ENCODE measurements at places on chromosomes 11 and 22. TPM values are rescaled to one million over a fixed set of nuclear protein-coding genes. Genes with fewer than 3 reads are reported as not detected.
A peak's percentile ranks its signal among the peaks of the same experiment; 100 is the strongest.

DNA sequence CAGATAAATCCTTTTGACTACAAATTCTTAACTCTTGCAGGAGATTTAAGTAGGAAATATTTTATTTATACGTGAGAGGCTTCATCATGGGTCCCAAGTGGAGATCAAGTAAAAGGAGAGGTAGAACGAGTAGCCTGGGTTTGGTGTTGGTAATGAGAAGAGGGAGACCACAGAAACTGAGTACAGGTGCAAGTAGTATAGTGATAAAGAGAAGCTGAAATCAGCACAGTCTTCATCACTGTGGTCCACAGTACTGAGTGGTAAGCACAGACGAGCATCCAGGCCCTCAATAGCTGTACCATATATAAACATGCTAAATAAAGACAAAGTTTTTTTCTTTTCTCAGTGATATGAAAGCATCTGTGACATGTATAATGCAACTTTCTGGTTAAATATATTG is 5.8 kb upstream of the OR52E5 start:
- DNase-seq, result no peak

The OR9I1 gene
- not detected for total RNA-seq

GRCh38 chr11:62046568-62047100 is 77.2 kb upstream of the INCENP start:
- no peak for DNase-seq

GRCh38 chr22:16956290-16956689 is 51.7 kb downstream of the GAB4 start:
- DNase-seq, result no peak

- no peak for DNase-seq
Measured at GRCh38 chr22:21634081-21634480, 1.5 kb downstream of the CCDC116 start.

- no peak for DNase-seq
Measured at GRCh38 chr22:39577366-39577765, 6.8 kb downstream of the CACNA1I start.

GRCh38 chr11:75428281-75428724 is 4.7 kb downstream of the KLHL35 start:
- DNase-seq, result peak; percentile 79

The ADAMTS15 gene
- total RNA-seq, result 0.05 TPM

The TRIM48 gene
- total RNA-seq, result not detected

DNA sequence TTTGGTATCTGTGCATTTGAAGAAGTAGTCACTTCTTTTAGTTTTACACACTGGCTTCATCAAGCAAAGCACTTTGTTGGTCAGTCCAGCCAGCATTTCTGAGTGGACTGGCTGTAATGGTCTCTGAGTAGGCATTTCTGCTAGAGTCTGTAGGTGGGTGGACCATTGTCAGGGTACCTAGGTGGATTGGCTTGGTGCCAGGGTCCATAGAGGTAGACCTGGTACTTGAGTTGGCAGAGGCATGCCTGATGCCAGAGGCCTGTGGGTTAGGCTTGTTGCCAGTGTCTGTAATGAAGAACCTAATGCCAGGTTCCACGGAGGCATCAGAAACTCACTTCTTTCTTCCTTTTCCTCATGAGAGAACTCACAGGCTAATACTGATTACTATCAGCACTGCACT is 157.9 kb upstream of the C11orf87 start:
- no peak for DNase-seq

- peak; percentile 92 for DNase-seq
Measured at GRCh38 chr11:62612366-62613290, at the start of the genes EML3 and ROM1. Gene EML3, minus strand, starts transcription at chr11:62612775. Its CDS starts 318 bp downstream, at chr11:62612457. Gene ROM1, plus strand, starts transcription at chr11:62613257. Its CDS starts 25 bp downstream, at chr11:62613282.

- no peak for DNase-seq
Measured at GRCh38 chr22:40741116-40741515, 61.8 kb downstream of the MCHR1 start.

DNA sequence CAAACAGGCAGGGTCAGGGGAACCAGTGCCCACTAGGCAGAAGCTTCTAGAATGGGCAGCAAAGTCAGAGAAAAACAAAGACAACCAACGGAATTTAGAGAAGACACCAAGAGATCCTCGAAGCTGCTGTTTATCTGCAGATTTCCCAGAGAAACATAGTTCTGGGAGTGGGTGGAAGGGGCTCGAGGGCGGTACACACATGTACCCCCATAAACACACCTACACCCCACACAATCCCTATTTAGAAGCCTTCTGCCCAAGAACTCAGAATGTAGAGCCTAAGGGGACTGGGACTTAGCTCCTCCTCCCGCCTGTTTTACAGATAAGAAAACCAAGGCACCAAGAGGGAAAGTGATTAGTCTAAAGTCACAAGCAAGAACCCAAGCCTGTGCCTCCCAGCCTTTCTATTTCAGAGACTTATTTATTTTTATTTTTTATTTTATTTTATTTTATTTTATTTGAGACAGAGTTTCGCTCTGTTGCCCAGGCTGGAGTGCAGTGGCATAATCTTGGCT is 6.4 kb downstream of the NPTXR start:
- DNase-seq, result no peak

- no peak for DNase-seq
Measured at GRCh38 chr22:46848197-46848596, 85.7 kb downstream of the TBC1D22A start.

- peak; percentile 63 for DNase-seq
Measured at GRCh38 chr11:123707606-123708205, 33.8 kb downstream of the ZNF202 start.

- DNase-seq, result no peak
Measured at GRCh38 chr11:88590361-88590760, 252.8 kb upstream of the CTSC start.

The KCNJ1 gene
- total RNA-seq, result not detected

GRCh38 chr22:19120829-19121630 is 1.2 kb downstream of the DGCR2 start:
- DNase-seq, result no peak

- DNase-seq, result no peak
Measured at GRCh38 chr11:72244361-72245262, 636 bp upstream of the PHOX2A start.

GRCh38 chr11:70066628-70067027 is 11.5 kb upstream of the ANO1 start:
- no peak for DNase-seq

GRCh38 chr11:65471447-65471891 is 27.4 kb upstream of the MALAT1 start:
- DNase-seq, result no peak

DNA sequence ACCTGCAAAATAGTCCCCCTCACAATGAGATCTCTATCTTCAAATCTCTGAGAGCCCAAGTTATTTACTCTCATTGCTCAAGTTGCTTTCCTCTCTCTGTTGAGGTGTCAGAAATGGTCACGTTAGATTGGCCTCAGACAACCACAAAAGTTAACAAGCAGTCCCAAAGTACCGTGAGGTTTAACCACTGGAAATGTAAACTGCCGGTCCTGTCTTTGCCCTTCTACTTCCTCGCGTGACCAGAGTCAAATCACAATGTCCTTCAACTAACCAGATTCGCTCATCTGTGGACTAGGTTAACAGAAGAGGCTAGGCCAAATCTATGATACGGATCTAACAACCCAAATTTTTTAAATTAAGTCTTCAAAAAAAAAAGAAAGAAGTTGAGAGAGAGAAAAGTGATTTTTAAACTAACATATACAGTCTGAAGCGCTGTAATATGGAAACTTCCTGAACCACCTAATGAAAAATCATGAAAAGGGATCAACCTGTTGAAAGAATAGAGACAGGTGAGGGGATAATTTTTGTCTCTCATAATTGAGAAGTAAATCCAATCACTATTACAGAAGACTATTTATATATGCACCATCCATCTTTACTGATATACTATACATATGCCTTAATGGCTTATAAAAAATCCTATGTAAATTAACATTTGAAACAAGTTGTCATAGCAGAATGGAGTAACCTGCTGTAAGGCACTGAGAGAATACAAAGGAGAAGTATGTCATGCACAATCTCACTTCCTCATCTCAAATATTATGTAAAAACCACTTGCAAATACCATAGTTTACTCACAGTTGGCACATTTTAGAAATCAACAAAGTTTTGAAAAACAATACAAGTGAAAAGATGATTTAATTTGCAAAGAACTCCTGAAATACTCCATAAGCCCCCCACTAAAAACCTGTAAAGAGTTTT is 3.3 kb upstream of the JAML start:
- DNase-seq, result peak; percentile 62

- DNase-seq, result no peak
Measured at GRCh38 chr11:34345540-34345876, 12.3 kb downstream of the ABTB2 start.
